ENCODE measurements at places on chromosomes 1 and 21. TPM values are rescaled to one million over a fixed set of nuclear protein-coding genes. Genes with fewer than 3 reads are reported as not detected.

Gene SESN2
- 8.6 TPM for total RNA-seq

Gene TIE1
- total RNA-seq, result 699 TPM

DNA sequence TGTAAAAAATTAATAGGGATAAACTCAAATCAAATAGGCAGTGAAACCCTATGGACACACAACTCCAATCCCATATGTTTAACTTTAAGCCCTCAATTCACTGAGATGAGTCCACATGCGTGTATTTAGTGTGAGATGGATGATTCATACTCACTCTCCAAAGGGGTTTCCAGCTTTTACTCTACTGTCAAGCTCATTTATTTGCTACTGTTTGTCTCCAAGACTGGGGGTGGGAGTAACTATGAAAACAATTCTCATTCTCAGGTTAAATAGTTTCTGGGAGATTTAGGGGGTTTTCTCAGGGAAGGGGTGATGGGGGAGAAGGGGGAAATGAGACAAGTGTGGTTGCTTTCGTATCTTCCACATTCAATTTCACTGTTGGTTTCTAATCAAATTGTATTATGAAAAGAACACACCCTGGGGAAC is 2.7 kb downstream of the RAB29 start:
- no peak for DNase-seq

DNA sequence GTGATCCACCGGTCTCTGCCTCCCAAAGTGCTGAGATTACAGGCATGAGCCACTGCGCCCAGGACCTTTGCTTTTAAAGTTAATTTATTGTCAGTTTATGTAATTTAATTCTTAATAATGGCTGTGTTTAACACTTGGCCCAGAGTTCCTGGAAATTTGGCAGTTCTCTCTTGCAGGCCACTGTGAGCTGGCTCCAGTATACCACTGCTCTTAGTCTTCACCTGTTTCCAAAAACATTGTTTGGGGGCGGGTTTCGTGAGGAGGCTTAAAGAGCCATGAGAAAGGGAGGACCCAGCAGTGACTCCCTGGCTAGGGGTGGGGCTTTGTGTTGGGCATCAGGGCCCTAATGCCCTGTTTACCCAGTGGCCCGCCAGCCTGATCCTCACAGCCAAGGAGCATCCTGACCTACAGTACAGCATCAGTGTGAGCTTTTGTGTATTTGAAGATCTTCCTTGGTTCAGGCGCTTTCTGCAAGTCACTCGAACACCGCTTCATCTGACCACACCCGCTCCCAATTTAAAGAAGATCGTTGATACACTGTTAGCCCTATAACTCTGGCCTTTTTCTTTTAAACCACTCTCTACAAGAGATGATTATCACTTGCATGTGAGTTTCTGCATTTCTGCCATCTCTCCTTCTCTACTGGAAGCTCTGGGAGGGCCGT is 12.0 kb upstream of the BGLAP start:
- DNase-seq, result no peak

- DNase-seq, result no peak
Measured at GRCh38 chr1:23546897-23547584, 12.3 kb downstream of the ID3 start.
